ENCODE measurements at places on chromosomes 1 and 21. TPM values are rescaled to one million over a fixed set of nuclear protein-coding genes. Genes with fewer than 3 reads are reported as not detected.

IFNAR2 gene
- 7.9 TPM for total RNA-seq

ERRFI1 gene
- total RNA-seq, result 78.3 TPM

DNA sequence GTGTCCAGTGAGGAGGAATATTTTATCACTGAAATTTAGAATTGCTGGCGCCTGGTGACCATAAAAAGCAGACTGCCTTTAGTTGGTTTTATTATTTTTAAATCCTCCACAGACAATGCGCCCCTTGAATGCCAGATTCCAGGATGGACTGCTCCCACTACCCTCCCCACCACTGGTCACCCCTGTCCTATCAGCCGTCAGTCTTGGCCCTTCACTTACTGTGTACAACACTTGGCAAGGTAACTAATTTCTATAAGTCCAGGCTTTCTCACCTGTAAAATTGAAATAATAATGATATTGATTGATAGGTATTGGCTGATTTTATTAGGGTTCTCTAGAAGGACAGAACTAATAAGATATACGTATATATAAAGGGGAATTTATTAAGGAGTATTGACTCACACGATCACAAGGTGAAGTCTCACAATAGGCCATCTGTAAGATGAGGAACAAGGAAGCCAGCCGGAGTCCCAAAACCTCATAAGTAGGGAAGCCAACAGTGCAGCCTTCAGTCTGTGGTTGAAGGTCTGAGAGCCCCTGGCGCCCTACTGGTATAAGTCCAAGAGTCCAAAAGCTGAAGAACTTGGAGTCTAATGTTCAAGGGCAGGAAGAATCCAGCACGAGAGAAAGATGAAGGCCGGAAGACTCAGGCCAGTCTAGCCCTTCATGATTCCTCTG, 17.8 kb downstream of the RHEX start:
- no peak for DNase-seq

GRCh38 chr1:58975888-58976287, 192.0 kb upstream of the JUN start:
- no peak for DNase-seq

DNA sequence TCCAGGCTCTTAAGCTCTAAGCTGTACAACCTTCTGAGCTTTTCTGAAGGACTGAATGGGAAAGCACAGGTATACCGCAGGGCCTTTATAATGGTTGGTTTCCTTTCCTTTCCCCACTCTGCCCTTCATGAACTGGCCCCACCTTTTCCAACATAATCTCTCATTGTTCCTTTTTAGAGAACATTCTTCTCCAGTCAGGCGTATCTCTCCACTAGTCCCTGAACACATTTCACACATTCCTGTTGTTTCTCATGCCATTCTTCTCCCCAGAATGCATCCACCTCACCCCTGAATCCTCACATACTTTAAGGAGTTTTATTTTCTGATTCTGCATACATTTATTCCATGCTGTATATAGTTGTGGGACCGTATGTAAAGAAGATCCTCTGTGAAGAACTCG, 41.3 kb downstream of the PGM1 start:
- no peak for DNase-seq

DNA sequence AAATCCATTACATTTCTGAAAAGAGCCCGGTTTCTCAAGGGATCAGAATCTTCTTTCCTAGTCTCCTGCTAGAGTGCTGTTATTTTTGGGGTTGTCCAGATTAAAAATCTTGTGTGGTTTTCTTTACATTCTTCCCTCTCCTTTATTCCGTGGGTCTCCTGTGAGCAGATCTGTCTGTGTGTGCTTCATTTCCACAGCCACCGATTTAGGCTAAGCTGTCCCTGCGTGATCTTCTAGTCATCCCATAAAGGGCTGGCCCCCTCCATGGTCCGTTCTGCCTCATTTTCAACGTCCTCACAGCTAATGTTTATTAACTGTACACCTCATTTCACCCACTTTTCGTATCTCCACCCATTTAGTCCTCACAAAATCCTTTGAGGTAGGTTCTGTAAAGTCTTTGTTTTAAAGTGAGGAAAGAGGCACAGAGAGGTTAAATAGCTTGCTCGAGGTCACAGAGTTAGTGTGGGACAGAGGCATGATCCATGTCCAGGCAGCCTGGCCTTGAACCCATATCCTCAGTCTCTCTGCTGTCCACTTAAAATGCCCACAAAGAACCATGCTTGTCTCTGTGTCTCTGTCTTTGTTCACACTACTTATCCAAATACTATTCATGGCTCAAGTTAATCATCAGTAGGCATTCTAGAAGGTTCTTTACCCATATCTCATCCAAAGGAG, 38.2 kb upstream of the KIF1B start:
- DNase-seq, result no peak

AGO4 gene
- total RNA-seq, result 1.4 TPM

IGFN1 gene
- total RNA-seq, result not detected

DNA sequence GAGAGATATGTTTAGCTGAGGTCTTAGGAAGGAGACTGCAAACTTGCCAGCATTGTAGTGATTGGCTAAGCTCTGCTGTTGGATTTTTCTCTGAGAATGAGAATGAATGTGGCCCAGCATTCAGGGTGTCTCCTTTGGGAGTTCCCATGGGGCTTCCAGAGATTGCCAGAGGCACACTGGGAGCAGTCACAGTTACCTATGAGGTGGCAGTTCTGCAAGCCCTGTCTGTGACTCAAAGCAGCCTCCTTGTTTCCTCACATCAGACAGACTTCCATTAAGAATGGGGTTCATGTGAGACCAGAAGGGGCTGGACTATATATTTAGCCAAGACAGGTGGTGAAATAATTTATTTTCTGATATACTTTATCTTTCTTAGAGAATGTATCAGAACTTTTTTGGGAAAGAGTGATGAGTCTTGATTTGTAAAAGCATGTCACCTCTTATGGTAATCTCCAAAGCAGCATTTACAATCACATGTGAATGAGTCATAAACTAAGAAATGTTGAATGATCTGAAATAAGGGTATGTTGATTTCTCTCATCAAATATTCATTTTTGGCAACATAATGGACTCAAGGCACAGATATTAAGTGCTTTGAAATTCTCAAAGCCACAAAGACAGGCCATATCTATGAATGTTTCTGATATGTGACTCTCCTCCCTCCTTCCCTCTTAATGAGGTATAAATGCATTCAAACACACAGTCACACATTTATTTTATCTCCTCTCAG, 9.5 kb upstream of the SLC19A2 start:
- no peak for DNase-seq

- DNase-seq, result no peak
Measured at GRCh38 chr21:44374601-44375280, 21.3 kb downstream of the TRPM2 start.

- no peak for DNase-seq
Measured at GRCh38 chr1:97920276-97920831, 480 bp downstream of the DPYD start.

TMIGD3 gene
- not detected for total RNA-seq

DNA sequence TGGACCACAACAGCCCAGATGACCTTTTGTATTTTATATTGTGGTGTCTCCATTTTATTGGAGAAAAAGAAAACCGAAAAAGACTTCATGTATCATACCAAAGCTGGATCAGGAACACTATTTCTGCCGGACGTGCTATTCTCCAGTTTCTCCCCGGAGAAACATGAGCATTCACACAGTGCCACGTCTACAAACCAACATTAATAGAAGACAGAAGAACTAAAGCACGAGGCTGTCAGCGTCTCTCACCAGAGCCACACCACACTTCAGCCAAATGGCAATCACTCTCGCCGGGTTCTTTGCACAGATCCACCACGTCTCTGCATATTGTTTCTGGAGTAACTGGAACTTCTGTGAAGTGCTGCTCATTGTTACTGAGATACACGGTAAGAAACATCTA, 24.8 kb downstream of the TP53BP2 start:
- no peak for DNase-seq

ACOT7 gene
- total RNA-seq, result 56.0 TPM

DAB1 gene
- not detected for total RNA-seq

DNA sequence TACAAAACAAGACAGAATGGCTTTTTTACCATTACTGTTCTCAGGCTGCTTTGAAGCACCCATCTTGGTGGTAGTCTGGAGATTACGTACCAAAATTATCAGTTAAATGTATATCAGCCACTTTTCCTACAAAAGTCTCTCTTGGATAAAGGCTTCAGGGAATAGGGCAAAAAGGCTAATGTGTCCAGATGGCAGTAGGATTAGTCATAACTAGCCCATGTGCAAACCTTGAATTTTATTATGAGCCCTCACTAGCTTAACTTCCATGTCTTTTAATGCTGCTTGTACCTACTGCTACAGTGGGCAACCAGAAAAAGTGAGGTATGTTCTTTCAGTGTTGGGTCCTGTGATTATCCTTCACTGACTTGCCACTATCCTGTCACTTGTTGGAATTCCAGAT, 51.0 kb downstream of the PLPPR4 start:
- DNase-seq, result no peak

LCE1E gene
- not detected for total RNA-seq

LAD1 gene
- total RNA-seq, result not detected

ITGB2 gene
- 1.9 TPM for total RNA-seq

- no peak for DNase-seq
Measured at GRCh38 chr1:8777867-8778266, 39.6 kb downstream of the RERE start.

DNA sequence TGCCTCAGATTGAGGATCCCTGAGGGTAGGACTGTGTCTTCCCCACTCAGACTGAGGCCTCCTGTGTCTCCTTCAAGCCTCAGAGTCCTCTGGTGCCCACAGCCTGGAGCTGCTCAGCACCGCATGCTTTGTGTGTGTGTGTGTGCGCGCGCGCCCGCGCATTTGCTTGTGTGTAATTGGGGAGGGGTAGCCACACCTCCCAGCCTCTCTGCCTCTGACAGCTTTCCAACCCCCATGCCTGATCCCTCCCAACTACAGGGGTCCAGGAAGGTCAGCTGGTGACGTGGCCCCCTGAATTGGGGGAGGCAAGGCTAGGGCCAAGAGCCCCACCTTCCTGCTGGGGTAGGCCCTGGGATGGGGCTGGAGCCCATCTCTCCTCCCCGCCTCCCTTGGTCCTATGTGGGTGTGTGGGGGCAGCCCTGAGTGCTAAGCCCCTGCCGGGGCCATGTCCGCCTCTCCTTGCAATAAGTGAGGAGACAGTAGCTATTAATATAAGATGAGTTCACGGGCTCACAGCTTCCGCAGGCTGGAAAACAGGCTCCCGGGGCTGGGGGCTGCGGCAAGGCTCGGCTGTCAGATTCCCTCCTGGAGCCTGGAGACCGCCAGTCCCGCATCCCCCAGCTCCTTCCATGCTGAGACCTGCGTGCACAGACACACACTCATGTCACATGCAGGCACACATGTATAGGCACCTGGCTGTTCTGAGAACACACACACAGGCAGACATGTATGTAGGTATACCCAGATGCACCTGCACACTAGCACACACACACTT, 7.0 kb downstream of the GPR3 start:
- DNase-seq, result no peak

- DNase-seq, result no peak
Measured at GRCh38 chr1:180498594-180498993, 3.8 kb downstream of the ACBD6 start.

DNA sequence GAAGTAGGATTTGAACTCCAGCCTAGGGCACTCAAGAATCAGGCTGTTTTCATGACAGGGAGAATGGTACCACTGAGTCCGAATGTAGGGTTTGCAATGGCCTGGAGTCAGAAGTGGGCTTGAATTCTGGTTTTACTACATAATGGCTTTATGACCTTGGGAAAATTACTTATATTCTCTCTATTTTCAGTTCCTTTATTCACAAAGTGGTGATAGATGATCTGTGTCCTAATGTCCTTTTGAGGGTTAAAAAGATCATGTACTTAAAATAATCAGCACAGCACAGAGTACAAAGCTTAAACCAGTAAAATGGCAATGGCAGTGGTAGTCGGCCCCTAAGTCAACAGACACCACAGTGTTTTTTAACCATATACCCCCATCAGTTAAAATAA, 63.7 kb upstream of the HOOK1 start:
- DNase-seq, result no peak

CA14 gene
- total RNA-seq, result not detected

GRCh38 chr1:201888282-201889089, at the start of gene SHISA4:
SHISA4 (plus strand) TSS chr1:201888898; CDS start chr1:201888995, 97 bp downstream.
- DNase-seq, result peak; percentile 94

GRCh38 chr21:45254460-45254930, 33.2 kb downstream of the POFUT2 start:
- no peak for DNase-seq

GRCh38 chr1:94736549-94736948, 83.6 kb upstream of the SLC44A3 start:
- no peak for DNase-seq

C1orf87 gene
- not detected for total RNA-seq

- no peak for DNase-seq
Measured at GRCh38 chr1:90761156-90761555, 44.1 kb upstream of the BARHL2 start.

- no peak for DNase-seq
Measured at GRCh38 chr1:4322881-4323280, 331.5 kb upstream of the AJAP1 start.

DNA sequence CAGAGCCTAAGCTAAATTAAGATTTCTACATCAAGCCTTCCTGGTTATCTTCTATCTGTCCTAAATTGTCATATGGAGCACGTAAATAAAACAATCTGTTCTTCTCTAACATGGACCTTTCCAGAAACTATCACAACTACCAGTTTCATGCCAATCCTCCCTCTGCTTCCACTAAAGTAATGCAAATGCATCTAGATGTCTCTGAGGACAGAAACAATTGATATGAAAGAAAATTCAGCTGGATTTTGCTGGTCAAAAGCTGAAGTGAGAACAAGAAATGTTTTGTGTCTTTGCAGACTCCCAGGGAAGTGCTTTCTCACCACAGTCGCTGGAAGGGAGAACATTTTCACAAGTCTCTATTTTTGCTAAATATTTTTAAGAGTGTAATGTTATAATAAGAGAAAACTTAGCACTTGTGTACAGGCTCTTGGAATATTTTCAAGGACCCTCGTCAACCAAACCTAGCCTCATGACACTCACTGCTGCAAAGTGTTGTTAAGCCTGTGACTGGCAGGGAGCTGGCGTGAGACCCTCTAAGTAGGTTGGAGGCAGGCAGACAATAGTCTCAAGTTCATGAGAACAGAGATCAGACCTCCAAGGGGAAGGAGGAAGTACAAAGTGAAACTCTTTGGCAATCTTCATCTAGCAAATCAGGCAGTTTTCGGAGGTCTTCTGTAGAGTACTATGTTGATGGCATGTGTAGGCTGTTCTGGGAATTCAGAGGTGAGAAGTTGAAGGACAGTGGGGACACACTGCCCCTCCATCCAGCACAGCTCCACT, 38.8 kb downstream of the DNASE2B start:
- no peak for DNase-seq

DNA sequence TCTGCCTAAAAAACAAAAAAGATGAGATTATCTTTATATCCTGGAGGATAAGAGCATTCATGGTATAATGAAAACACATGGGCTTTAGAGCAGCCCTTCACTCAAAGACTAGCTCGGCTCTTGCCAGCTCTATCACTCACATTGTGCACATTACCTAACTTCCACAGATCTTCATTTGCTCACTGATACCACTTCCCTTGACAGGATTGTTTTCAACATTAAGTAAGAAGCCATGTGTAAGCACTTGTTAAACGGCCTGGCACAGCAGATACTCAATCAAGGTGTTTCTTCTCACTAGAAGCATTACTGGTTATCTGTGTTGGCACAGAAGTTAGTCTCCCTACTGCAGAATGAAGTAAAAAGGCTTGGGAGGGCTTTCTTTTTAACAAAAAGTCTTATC, 18.7 kb downstream of the LPGAT1 start:
- no peak for DNase-seq

PPIAL4G gene
- not detected for total RNA-seq

- no peak for DNase-seq
Measured at GRCh38 chr1:26582053-26582835, 52.7 kb downstream of the RPS6KA1 start.

Data from H4 (cell line).